Aorta (tissue), 5 donors: ENCODE measurements at places on chromosomes 13 and 19. TPM values are rescaled to one million over a fixed set of nuclear protein-coding genes. Genes with fewer than 3 reads are reported as not detected.

DNA sequence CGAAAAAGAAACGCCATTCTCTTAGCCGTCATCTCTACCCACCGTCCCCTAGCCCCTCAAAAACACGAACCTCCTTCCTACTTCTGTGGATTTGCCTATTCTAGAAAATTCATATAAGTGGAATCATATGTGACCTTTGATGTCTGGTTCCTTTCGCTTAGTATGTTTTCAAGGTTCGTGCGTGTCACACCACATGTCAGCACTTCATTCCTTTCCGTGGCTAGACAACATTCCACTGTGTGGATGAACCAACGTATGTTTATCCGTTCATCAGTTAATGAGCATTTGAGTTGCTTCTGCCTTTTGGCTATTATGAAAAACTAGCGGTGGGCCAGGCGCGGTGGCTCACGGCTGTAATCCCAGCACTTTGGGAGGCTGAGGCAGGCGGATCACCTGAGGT lies 14.0 kb upstream of the PPP1R12C start:
- no peak for DNase-seq
- no peaks in the 10 kb centered on the region for H3K36me3 ChIP-seq
- H3K4me1 ChIP-seq: no peaks in the 10 kb centered on the region
- no peak overlapping the region for H3K4me3 ChIP-seq

- no peak overlapping the region for H3K4me3 ChIP-seq
- DNase-seq: no peak
- H3K27ac ChIP-seq: no peak overlapping the region
- no peaks in the 10 kb centered on the region for H3K27me3 ChIP-seq
- H3K4me1 ChIP-seq: peaks cover 3% of the 10 kb centered on the region
These were observed 422.1 kb downstream of the FGF9 start for GRCh38 chr13:22092791-22093560.

DNA sequence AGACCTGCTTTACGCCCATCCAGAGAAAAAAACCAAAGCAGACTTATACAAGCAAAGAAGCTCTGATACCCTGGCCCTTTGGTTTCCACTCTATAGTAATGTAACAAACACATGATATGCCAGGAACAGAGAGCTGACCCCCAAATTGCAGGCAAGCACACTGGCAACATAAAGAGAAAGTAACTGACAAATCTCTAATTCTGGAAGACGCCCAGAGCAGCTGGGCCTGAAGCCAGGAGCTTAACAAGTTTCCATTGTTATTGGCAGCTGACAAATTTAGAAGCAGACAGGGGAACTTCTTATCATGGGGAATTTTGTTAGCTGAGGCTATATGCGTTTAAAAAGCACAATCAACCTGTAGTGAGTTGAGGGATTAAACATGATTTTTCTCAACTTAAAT lies 158.0 kb downstream of the DLEU7 start:
- H3K27ac ChIP-seq: no peak overlapping the region
- no peaks in the 10 kb centered on the region for H3K36me3 ChIP-seq
- DNase-seq: peak; percentile 86
- H3K4me3 ChIP-seq: no peak overlapping the region
- H3K4me1 ChIP-seq: no peaks in the 10 kb centered on the region
- H3K27me3 ChIP-seq: no peaks in the 10 kb centered on the region

GRCh38 chr13:95679722-95680121 lies 2.8 kb downstream of the DNAJC3 start:
- no peak overlapping the region for H3K27ac ChIP-seq
- no peak for DNase-seq
- no peaks in the 10 kb centered on the region for H3K4me1 ChIP-seq

The NANOS3 gene
- not detected for total RNA-seq

The KLK11 gene
- total RNA-seq: not detected

The SIGLECL1 gene
- not detected for total RNA-seq
